Naive thymus-derived CD4-positive, alpha-beta T cell (primary cell): ENCODE measurements at places on chromosomes 11 and 22. TPM values are rescaled to one million over a fixed set of nuclear protein-coding genes. Genes with fewer than 3 reads are reported as not detected.

DNA sequence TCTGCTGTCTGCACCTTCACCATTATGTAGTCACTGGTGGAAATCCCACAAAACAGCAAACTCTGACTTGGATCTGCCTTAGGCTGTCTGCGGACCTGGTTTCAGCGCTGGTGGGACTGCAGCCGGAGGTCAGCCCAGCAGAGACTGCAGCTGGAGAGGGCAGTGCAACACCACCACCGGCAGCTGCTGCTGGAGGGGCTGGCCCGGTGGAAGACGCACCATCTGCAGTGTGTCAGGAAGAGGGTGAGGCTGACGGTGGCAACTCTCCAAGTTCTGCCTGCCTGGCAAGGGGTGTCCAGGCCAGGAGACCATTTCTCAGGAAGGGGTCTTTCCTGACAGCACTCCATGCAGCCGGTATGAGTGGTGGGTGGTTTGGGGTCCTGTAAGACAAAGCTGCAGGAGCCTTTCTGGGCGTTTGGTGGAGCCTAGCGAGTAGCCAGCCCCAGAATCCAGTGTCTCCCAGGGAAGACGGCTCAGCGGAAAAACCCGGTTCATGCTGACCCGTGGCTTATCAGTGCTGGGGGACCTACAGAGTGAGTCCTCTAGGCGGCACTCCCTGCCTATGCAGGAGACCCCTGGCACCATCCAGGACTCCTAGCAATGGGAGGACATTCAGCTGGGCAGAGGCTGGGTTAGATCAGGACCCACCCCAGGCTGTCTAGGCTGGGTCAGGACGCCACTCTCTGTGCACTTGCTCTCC is 50.8 kb downstream of the PISD start:
- no peak for DNase-seq

DNA sequence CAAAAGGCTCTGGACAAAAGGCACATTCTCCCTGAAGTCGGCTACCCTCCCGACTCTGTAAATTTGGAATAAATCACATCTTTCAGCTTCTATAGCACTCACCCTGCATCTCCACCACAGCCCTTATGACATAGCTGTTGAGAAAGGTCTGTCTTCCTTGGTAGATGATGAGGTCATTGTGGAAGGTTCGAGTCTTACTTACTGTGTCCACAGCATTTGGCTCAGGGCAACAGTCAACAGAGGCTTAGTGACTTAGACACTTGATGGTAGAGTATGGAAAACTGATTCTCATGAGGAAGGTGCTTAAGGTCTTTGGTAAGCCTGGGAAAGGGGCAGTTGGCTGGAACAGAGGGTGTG is 45.6 kb downstream of the PTPRJ start:
- DNase-seq, result no peak

GRCh38 chr11:68942751-68943271 is 38.0 kb downstream of the MRGPRD start:
- no peak for DNase-seq

- no peak for DNase-seq
Measured at GRCh38 chr11:46106530-46107407, 14.5 kb downstream of the PHF21A start.

GRCh38 chr11:71298016-71298550 is 45.7 kb upstream of the SHANK2 start:
- DNase-seq, result no peak

GRCh38 chr11:130118165-130118564 is 41.4 kb upstream of the ST14 start:
- no peak for DNase-seq

DNA sequence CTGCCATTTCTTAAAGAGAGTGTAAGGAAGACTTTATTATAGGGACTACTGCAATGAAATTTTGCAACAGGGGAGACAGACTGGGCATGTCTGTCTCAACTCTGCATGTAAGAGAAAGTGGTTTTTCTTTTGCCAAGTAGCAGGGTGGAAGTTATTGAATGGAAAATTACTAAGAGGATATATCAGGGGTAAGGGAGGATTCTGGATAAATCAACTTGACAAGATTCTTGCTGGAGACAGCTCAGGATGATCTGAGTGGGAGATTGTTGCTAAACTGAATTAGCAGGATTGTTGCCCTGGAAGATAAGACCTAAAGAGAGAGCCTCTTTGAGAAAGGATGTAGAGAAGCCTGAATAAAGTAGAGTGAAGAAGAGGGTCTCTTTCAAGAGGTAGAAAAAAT is 145.8 kb downstream of the LUZP2 start:
- no peak for DNase-seq

- DNase-seq, result no peak
Measured at GRCh38 chr11:26072614-26073153, 259.2 kb upstream of the ANO3 start.

- no peak for DNase-seq
Measured at GRCh38 chr22:22103078-22103875, 120.7 kb upstream of the TOP3B start.

- DNase-seq, result peak; percentile 88
Measured at GRCh38 chr11:61026121-61027031, 54.9 kb downstream of the CD6 start.

Gene LRRC4C
- not detected for total RNA-seq

Gene CDKN1C
- total RNA-seq, result 6.4 TPM

Gene LUZP2
- not detected in 2 replicates for total RNA-seq

Gene PRODH
- total RNA-seq, result 0.08 TPM

Gene OR51B2
- total RNA-seq, result not detected

Gene RPUSD4
- total RNA-seq, result 33.8 and 34.2 TPM in 2 replicates

Gene CLMP
- total RNA-seq, result 0.46 TPM
